Upper lobe of left lung (tissue), 6 donors: ENCODE measurements at places on chromosomes 7 and 10. TPM values are rescaled to one million over a fixed set of nuclear protein-coding genes. Genes with fewer than 3 reads are reported as not detected.
A peak's percentile ranks its signal among the peaks of the same experiment; 100 is the strongest.

DNA sequence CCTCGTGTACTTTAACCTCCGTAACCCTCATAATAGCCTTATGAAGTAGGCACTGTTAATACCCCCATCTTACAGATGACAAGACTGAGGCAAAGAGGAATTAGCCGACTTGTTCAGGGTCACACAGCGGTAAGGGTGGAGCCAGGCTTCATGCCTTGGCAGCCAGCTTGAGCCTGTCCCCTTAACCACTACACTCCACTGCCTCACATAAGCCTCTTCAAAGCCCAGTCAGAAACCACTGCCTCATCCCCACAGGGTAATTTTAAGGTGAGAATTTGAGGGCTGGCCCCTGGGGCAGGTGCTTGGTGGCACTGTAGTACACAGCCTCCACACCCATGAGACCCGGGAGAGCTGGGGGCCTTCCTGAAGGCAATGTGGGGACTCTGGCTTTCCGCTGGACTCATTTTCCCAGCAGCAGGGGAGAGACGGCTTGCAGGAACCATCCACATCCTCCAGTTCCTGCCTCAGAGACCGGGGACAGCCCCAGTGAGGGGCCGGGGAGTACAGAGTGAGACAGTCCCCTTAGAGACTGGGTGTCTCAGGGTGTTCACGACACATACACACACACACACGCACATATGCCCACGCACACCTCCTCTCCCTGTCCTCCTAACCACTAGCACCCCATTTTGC lies 7.6 kb upstream of the C10orf105 start:
- no peak for DNase-seq
- no peaks in the 10 kb centered on the region for H3K36me3 ChIP-seq
- H3K4me3 ChIP-seq: no peak overlapping the region
- H3K27ac ChIP-seq: peak overlapping the region; percentile 91
- H3K27me3 ChIP-seq: no peaks in the 10 kb centered on the region

GRCh38 chr10:11328264-11329061 lies 283.0 kb downstream of the USP6NL start:
- no peak for DNase-seq
- peaks cover 3% of the 10 kb centered on the region for H3K4me1 ChIP-seq
- peak overlapping the region; percentile 53 for H3K27ac ChIP-seq
- no peaks in the 10 kb centered on the region for H3K27me3 ChIP-seq
- peaks cover 42% of the 10 kb centered on the region for H3K36me3 ChIP-seq

DNA sequence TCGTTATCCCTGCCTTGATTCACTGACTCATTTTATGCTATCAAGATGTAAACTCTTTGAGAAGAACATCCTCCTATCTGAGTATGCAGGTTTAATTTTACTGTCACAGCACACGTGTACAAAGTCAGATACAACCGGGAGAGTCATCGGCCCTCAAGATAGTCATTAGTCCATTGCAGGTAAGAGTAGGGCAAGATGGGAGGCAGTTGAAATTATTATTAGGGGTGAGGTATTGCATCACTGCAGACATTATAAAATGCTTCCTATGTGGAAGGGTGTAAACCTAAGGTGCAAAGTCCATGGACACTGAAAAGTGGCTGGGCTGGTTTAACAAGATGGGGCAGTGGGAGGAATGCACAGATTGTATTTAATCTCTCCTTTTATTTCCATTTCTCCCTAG lies 113.7 kb downstream of the ARL4A start:
- no peak for DNase-seq
- no peaks in the 10 kb centered on the region for H3K27me3 ChIP-seq
- no peaks in the 10 kb centered on the region for H3K36me3 ChIP-seq
- no peak overlapping the region for H3K27ac ChIP-seq
- H3K4me1 ChIP-seq: no peaks in the 10 kb centered on the region

GRCh38 chr10:62001898-62002297 lies 100.4 kb downstream of the ARID5B start:
- H3K4me3 ChIP-seq: no peak overlapping the region
- H3K27me3 ChIP-seq: no peaks in the 10 kb centered on the region
- DNase-seq: no peak
- H3K27ac ChIP-seq: no peak overlapping the region
- H3K36me3 ChIP-seq: no peaks in the 10 kb centered on the region

- H3K27ac ChIP-seq: no peak overlapping the region
- no peak overlapping the region for H3K4me3 ChIP-seq
- peaks cover 44% of the 10 kb centered on the region for H3K4me1 ChIP-seq
Measured at GRCh38 chr10:93473161-93473560, 9.0 kb downstream of the MYOF start.

DNA sequence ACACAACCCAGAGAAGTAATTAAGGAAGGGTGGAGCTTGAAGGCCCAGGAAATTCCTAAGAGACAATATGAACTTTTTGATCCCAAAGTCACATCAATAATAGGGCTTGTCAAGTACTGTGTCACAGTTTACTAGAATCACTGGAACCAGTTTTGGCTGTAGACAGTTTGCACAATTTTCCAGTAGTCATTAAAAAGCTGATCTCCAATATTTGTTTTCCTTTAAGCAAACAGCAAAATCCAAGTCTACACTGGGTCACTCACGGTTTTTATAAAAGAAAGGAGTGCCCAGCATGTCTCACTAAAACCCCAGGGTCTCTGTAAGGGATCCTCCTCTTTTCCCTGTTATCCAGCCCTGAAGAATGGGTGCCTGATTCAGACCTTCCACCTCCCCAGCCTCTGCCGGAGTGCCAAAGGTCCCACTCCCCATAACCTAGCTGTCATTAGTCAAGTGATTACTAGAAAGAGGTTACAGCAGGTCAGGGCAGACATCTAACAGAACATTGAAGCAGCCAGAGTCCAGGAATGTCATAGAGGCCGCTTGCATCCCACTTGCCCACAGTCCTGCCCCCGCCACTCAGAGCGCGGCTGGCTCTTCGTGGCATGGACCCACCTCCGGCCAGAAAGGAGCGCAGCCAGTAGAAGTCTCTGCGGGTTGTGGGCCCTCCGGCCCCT lies 552 bp downstream of the SLC25A16 start:
- no peaks in the 10 kb centered on the region for H3K4me1 ChIP-seq
- H3K36me3 ChIP-seq: no peaks in the 10 kb centered on the region
- H3K4me3 ChIP-seq: peak overlapping the region; percentile 94
- no peaks in the 10 kb centered on the region for H3K27me3 ChIP-seq
- no peak for DNase-seq

GRCh38 chr10:54550016-54550415 lies 251.0 kb downstream of the PCDH15 start:
- H3K36me3 ChIP-seq: no peaks in the 10 kb centered on the region
- H3K27ac ChIP-seq: no peak overlapping the region
- no peak for DNase-seq

- no peaks in the 10 kb centered on the region for H3K27me3 ChIP-seq
- H3K36me3 ChIP-seq: no peaks in the 10 kb centered on the region
- no peak for DNase-seq
- no peak overlapping the region for H3K4me3 ChIP-seq
- no peaks in the 10 kb centered on the region for H3K4me1 ChIP-seq
- H3K27ac ChIP-seq: no peak overlapping the region
Measured at GRCh38 chr7:45455662-45456061, 118.5 kb upstream of the ADCY1 start.

DNA sequence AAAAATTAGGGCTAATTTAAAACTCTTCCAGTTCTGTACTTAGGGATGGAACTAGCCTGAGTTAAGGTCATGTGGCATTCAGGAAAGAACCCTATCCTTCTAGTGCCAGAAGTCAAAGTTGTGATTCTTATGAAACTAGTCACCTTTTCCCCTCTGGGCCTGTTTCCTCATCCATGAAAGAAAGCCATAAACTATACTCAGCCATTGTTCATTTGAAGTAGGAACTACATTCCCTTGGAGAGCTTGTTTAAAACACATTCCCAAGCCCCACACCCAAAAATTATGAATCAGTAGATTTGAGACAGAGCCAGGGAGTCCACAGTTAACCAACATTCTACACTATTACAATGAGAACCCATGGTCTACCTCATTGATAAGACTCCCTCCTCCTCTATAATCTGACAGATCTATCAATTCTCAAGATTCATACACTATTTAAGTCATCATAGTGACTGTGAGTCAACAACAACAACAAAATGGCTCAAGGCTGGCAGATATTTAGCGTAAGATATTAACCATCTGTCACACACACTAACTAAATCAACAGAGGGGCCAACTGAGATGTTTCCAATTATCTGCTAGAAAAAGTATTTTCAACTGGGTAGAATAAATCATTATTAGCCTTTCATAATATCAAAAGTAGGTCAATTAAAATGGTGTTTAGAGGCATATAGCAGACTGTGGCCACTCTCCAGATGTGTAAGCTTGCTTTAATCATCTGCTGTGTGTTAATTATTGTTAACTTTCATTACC lies 102.3 kb downstream of the SLC25A13 start:
- H3K4me1 ChIP-seq: no peaks in the 10 kb centered on the region
- H3K4me3 ChIP-seq: no peak overlapping the region
- no peaks in the 10 kb centered on the region for H3K27me3 ChIP-seq
- DNase-seq: no peak
- H3K36me3 ChIP-seq: no peaks in the 10 kb centered on the region

Gene TMEM229A
- not detected for total RNA-seq

Gene ANKRD16
- 6.1 TPM for total RNA-seq

Gene ADCYAP1R1
- total RNA-seq: 0.15 TPM

Gene INHBA
- 2.1 TPM for total RNA-seq

Gene CYP26C1
- 0.22 TPM for total RNA-seq
